CD8-positive, alpha-beta memory T cell (primary cell): ENCODE measurements at places on chromosomes 2 and 18.

- DNase-seq, result no peak
These were observed 1.5 kb downstream of the CREB1 start for GRCh38 chr2:207531032-207531952.

DNA sequence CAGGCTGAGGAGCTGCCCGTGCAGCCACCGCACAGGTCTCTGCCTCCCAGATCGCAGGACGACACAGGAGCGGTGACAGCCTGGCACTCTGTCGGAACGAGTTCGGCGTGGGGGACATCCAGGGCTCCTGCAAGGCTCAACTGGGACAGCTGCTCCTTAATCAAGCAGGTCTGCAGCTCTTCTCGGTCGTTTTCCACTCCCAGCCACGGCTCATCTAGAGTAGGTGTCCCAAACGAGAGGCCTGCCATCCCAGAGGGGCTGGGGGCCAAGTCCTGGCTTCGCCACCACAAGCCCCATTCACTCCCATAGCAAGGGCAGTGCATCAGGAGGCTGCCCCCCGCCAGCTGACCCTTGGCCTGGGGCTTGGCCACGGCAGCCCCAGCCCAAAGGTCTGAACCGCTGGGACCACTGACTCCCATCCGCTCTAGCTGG, 22.5 kb downstream of the PASK start:
- DNase-seq, result no peak

DNA sequence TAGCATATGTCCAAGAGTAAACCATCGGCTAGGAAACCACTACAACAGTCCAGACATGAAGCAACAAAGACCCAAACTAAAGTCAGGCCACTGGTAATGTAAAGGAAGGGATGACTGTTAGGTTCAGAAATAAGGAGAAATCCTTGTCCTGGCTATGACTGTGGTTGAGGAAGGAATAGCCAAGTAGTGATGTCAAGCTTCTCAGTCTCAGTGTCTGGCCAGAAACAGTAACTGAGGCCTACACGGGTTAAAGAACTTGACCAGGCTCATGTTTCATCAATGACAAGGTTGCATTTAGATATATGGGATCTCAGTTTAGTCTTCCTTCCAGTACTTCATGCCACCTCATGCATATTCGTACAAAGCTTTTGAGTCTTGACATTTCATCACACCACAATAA, 162.0 kb downstream of the ETAA1 start:
- DNase-seq, result no peak

DNA sequence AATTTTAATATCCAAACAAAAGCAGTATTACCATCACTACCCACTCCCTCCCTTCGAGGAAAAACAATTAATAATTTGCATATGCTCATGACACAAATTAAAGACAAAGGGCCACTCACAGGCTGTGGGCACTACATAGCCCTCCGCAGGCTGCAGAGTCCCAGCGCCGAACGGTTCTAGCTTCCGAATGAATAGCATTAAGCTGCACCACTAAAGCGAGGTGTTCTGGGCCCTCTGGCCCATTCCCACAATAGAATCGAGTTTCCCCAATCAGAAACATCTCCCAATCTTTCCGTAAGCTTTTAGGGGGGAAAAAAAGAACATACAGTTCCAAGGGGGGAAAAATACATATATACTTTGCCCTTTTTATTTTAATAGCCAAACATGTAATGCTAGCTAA, 14.5 kb upstream of the SIX3 start:
- DNase-seq, result no peak

DNA sequence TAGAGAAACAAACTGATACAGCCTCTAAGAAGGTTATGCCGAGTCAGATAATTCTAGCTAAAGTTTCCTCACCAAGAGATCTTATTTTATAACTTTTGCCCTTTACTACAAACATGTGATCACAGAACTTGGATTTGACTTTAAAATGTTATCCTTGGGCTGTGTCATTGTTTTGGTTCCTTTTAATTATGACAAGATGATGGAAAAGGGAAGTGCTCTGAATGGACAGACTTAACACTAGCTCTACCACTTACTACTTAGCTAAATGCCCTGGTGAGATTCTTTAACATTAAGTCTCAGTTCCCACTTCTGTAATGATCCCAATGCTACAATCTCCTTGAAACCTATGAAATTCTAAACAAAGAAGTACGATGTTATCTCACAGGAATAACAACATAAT, 69.9 kb downstream of the RTTN start:
- no peak for DNase-seq

DNA sequence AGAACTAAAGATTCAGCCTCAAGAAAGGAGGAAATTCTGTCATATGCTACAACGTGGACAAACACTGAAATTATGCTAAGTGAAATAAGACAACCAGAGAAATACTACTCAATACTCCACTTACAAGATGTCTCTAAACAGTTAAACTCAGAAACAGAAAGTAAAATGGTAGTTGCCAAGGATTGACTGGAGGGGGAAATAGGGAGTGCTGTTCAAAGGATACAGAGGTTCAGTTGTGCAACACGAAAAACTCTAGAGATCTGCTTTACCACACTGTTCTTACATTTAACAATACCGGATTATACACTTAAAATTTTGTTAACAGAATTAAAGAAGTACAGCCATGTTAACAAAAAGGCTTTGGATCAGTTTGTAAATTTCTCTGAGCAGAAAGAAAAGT, 39.8 kb upstream of the C2orf15 start:
- DNase-seq, result no peak

GRCh38 chr2:65349863-65350262, 82.5 kb downstream of the SPRED2 start:
- DNase-seq, result no peak

DNA sequence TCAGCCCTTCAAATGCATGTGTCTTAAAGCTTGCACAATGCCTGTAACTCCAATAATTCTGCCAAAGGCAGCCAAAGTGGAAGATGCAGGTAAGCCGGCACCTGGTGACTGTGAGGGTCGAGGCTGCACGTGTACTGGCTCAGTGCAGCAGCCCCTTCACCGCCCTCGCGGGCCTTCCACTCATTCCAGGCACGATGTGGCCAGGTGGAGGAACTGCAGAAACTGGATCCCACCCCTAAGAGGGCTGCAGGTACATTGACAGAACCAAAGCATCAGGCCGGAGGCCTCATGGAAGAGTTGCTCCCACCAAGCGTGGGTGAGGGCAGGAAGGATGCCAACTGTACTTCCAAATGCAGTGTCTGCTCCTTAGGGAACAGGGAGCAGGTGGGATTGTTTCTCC, 253.4 kb downstream of the HDAC4 start:
- no peak for DNase-seq

- DNase-seq, result no peak
These were observed 237.3 kb downstream of the OSR1 start for GRCh38 chr2:19120941-19121750.
